ENCODE measurements at places on chromosomes 5 and 9. TPM values are rescaled to one million over a fixed set of nuclear protein-coding genes. Genes with fewer than 3 reads are reported as not detected.

DNA sequence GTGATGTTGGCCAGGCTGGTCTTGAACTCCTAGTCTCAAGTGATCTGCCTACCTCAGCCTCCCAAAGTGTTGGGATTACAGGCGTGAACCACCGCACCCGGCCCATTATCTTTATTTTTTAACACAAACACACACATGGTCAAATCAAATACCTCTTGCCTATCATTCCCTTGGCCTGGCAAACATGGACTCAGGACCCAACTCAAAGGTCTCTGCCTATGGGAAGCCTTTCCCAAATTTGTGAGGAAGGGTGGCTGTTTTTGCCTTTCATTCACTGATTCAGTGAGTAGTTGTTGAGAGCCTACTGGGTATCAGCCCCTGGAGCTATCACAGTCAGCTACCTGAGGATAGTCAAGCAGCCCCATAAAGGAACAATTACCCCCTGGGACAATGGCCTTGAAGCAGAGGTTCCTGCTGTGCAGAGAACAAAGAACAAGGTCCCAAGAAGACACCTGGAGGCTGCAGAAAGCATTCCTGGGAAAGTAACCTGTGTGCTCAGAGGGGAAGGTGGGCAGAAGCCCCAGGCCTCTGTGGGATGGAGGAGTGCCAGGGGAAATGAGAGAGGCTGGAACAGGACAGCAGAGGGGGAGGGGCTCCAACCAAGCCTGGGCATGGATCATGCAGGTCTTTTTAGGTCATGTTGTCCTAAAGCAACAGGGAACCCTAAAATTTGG, 126.4 kb downstream of the CRB2 start:
- no peak for DNase-seq

MCIDAS gene
- 0.75 TPM for polyA plus RNA-seq

AK1 gene
- 53.8 TPM for polyA plus RNA-seq

DNA sequence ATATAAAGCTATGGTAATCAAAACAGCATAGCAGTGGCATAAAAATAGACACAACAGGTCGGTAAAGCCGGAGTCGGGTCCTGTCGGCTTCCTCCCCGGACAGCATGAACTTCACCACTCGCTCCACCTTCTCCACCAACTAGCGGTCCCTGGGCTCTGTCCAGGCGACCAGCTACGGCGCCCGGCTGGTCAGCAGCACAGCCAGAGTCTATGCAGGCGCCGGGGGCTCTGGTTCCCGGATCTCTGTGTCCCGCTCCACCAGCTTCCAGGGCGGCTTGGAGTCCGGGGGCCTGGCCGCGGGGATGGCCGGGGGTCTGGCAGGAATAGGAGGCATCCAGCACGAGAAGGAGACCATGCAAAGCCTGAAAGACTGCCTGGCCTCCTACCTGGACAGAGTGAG, 124.0 kb downstream of the CSNK1G3 start:
- DNase-seq = no peak

TRMT10B gene
- 13.6 TPM for polyA plus RNA-seq

DNA sequence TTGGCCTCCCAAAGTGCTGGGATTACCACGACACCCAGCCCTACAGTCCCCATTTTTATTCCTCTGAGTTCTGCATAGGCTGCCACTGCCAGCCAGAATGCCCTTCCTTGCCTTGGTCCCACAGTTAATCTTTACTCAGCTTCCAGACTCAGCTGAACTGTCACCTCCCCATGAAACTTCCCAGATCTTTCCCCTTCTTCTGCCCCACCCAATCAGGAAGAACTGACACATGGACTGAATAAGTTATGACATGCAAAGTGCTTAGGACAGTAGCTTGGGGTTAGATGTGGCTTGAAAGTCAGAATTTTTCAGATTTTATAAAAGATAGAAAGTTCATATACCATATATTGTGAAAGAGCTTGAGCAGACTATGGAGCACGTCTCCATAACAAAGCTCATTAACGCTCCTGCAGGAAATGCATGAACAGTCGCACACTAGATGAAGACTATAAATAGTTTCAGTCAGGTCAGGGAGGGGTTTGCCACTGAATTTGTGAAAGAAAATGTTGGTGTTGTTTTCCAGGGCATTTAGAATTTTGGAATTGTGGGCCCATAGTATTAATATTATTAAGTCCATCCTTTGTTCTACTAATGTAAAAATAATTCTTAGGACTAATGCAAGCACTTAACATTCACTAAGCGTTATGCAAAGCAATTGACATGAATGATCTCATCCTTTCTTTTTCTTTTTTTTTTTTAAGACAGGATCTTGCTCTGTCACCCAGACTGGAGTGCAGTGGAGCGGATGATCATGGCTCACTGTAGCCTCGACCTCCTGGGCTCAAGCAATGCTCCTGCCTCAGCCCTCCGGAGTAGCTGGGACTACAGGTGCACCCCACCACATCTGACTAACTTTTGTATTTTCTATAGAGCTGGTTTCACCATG, 36.1 kb upstream of the DENND1A start:
- no peak for DNase-seq

- DNase-seq = no peak
Measured at GRCh38 chr5:155905364-155905763, 421.6 kb upstream of the SGCD start.

ISCA1 gene
- polyA plus RNA-seq = 78.4 TPM

DNA sequence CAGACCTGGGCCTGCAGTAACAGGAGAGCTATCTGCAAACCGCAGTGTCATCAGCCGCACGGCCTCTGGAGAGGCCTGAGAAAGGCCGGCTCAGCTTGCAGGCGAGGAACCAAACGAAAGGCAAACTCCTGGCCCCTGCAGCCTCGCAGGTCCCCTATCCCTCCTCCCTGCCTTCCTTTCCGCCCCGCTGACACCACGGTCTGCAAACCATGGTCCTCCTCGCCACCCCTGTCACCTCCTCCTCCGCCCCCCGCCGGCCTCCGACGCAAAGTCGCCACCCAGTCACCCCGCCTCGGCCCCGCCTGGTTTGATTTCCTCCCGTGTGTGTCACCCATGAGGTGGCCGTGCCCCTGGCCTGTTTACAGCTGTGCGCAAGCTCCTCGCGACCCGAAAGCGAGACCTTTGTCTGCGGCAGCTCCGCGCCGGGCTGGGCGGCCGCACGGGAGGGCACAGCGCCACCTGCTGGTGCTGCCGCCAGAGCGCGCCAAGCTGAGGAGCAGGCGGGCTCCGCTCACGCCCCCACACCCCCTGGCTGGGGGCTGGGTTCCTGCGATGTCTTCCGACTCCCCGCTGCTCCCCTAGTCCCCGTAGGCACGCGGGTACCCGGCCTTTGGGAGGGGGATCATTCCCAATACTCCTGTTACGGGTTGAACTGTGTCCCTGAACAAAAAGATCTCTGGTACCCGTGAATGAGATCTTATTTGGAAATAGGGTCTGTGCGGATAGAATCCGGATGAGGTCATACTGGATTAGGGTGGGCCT, 19.4 kb downstream of the GBGT1 start:
- no peak for DNase-seq

GRCh38 chr5:31587546-31587945, 51.4 kb upstream of the PDZD2 start:
- no peak for DNase-seq

ZNF367 gene
- polyA plus RNA-seq = 10.4 TPM

DNA sequence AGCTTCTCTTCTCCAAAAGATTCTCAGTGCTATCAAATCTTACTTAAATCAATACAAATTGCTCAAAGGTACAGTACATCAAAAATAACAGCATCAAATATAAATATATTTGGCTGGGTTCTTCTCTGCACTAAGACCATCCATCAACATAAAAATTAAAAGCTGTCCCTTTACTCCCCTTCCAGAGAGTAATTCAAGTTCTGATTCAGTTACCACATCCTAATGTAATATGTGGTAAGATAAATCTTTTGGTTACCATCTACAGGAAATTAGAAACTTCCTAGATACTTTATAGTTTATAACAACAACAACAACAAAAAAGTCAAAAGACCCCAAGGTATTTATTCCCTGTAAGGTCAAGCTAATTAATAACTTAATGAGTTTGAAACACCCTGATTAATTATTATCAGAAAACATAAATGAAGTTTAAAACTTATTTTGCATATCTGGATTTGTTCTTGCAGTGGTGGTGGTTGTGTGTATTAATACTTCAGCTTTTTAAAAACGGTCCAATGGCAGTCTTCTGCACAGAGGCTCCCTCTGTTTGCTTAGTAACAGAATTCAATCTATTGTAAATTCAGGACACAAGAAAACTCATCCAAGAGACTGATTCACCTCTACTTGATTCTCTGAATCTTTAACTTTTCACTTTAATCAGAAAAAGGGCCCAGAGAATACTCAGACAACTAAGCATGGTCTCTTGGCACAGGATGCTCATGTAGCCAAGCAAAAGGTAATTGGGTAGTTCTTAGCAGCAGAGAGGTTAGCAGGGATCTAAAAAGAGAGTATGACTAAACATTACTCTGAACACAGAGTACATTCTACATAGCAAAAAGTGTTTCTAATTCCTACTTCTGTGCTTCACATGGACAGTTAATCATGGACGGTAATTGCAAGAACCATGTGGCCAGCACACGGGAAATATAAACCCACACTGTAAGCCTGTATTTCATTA, 20.1 kb downstream of the DIAPH1 start:
- no peak for DNase-seq

DNA sequence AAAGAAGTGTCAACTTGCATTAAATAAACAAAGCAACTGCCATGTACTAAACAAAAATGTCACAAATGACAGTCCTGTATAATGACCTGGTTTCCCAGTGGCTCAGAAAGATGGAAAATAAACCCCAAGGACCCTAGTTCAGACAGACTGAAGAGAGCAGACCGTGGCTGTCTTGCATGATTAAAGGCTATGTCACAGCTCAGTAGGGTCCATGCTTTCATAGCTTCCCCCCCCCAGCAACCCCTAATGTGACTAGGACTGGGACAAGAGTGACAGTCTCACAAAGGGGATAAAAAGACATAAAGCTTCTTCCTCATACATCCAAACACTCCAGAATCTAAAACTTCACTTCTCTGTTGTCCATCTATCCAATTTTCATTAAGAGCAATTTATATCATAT, 113.6 kb downstream of the NR6A1 start:
- DNase-seq = no peak

DNA sequence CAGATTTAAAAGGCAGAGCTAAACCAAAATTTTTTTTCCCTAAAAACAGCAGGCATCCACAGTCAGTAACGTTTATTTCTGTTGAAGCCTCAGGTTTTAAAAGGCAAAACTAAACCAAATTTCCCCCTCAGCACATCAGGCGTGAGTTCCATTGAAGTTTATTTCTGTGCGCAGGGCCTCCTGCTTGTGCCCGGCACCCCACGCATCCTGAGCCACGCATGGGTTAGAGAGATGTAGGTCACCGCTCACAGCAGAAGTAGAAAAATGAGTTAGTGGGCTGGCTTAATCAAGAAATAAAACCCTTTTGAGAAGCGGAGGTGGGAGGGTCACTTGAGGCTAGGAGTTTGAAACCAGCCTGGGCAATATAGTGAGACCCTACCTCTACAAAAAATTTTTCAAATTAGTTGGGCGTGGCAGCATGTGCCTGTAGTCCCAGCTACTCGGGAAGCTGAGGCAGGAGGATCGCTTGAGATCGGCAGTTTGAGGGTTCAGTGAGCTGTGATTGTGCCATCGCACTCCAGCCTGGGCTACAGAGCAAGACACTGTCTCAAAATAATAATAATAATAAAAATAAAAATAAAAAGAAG, 75.6 kb upstream of the SPIN1 start:
- no peak for DNase-seq

DNA sequence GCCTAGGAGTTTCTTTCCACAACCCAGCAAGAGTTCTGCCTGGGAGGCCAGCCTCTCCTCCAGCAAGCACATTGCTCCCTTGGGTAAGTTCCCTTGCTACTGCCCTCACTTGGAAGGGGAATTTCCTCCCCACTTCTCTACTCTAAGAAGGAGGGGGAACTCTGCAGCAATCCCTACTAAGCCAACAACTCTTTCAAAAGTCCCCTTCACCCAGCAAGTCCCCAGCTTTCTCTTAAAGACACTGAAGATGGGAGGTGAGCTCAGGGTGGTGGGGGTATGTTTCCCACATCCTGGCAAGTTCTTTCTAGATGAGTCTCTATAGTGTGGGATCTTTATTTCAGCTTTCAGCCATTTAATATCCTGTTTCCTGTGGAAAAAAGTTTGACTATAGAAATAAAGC, 49.0 kb downstream of the PDE8B start:
- no peak for DNase-seq

- DNase-seq = no peak
Measured at GRCh38 chr5:41414598-41414997, 95.8 kb downstream of the PLCXD3 start.

- DNase-seq = no peak
Measured at GRCh38 chr5:116455061-116455460, 119.6 kb downstream of the SEMA6A start.

C5orf52 gene
- polyA plus RNA-seq = not detected

All from right renal pelvis (tissue), 4 donors.